Body of pancreas (tissue), 4 donors: ENCODE measurements at places on chromosomes 11 and 22.

DNA sequence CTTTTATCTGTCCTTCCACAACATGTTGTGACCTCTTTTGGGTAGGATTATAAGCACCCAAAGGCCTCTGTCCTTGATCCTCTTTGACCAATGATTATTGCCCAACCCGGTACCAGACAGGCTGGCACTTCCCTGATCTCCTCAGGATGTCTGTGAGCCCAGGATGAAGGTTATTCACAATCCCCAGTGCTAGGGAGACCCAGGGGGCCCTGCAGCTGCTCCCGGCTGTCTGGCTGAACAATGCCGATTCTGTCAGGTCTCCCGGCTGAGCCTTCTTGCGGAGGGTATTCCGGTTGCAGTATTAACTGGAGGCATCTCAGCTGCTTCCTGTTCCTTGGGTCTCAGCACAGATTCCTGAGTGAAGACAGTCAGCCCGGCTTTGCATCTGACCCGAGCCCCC lies 71.2 kb upstream of the CDON start:
- no peak for DNase-seq

DNA sequence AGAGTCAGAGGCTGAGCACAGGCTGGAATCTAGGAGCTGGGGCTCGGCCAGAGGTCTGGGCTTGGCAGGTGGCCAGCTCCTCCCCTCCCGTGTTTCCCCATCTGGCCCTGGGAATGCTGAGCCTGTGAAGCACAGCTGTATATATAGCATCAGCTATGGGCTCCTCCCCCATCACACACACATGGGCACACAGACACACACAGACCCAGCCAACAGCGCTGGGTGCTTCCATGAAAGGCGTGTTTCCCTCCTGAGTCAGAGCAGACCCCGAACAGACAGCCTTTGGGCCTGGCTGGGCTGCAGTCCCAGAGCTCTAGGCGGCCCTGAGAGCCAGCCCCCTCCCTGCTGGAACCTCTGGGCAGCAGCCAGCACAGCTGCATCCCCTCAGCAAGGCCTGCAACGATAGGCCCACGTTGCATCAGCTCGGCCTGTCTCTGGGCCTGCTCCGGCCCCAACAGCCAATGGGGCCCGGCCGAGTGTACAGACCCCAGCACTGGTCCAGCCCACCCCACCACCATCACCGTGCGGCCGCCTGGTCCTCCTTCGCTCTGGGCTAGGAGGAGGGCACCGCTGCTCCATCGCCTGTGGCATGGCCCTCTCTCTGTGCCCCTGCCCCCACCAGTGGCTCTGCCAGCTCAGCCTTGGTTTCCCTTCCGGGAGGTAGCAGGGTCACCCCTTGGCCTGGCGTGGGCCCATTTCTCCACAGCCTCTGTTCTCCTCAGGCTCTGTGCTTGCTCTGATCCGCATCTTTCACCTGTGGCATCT lies 7.6 kb upstream of the SERPINH1 start:
- DNase-seq: peak; percentile 71

GRCh38 chr11:61907871-61908729 lies 9.3 kb downstream of the RAB3IL1 start:
- DNase-seq: no peak

- no peak for DNase-seq
These were observed 13.6 kb upstream of the GALNT18 start for GRCh38 chr11:11635443-11635842.

DNA sequence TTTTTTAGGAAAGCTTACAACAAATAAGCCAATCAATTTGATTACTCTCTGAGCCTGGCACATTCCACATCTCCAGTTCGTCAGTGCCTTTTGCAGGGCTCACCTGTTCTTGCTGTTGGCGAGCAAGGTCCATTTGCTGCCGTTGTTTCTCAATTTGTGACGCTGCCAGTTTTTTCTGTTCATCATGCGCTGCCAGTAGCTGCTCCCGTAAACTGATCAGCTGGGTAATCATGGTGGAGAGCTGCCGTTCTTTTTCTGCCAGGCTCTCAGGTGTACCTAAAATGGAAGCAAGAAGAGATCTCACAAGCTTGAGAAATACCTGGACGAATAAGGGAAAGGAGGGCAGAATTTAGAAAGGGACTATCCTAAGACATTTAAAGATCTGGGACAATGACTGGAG lies 169.7 kb downstream of the SOX6 start:
- DNase-seq: no peak

GRCh38 chr11:117073539-117073938 lies 24.7 kb downstream of the SIK3 start:
- DNase-seq: no peak

DNA sequence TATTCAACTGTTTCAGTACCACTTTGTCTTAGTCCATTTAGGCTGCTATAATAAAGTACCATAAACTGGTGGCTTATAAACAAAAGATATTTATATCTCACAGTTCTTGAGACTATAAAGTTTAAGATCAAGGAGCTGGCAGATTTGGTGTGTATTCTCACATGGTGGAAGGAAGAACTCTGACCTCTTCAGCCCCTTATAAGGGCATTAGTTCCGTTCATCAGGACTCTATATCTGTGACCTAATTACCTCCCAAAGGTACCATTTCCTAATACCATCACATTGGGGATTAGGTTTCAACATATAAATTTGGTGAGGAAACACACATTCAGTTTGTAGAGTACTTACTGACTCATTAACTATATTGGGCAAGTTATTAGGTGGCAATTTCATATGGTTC lies 10.7 kb upstream of the ARL14EP start:
- DNase-seq: no peak

DNA sequence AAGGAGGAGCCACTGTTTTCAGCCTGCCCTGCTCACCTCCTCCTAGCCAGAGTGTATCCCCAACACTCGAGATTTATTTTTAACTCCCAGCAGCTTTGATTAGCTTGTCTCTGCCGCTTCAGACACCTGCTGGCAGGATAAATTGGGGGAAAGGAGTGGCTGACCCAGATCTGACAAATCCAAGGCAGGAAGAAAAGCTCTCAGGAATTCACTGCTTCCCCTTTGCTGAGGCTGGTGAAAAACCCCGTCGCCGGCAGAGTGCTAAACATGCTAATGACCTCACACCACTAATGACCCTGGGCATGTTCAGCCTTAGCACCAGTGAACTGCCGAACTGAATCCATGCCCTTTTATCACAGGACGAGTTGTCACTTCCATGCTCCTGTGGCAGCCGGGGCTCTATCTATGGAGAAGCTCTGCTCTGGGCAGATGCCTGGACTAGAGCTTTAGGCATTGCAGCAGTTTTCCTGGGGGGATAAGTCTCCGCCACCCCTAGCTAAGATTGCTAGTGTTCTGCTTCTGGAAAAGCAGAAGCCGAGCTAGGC lies 52.2 kb downstream of the FEZ1 start:
- DNase-seq: no peak

DNA sequence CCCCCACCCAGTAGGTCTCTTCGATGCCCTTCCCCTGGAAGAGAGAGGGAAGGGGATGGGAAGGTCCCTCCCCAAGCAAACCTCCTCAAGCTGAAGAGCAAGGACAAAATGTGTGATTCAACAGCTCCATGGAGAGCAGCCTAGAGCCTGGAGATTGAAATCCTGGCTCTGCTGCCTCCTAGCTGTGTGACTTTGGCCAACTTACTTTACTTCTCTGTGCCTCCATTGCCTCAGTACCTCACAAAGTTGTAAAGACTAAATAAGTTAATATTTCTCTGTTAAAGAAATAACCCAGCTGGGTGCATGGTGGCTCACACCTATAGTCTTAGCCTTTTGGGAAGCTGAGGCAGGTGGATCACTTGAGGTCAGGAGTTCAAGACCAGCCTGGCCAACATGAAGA lies 21.1 kb upstream of the LRRC32 start:
- no peak for DNase-seq

GRCh38 chr22:17087498-17088131 lies 2.8 kb downstream of the IL17RA start:
- DNase-seq: no peak

DNA sequence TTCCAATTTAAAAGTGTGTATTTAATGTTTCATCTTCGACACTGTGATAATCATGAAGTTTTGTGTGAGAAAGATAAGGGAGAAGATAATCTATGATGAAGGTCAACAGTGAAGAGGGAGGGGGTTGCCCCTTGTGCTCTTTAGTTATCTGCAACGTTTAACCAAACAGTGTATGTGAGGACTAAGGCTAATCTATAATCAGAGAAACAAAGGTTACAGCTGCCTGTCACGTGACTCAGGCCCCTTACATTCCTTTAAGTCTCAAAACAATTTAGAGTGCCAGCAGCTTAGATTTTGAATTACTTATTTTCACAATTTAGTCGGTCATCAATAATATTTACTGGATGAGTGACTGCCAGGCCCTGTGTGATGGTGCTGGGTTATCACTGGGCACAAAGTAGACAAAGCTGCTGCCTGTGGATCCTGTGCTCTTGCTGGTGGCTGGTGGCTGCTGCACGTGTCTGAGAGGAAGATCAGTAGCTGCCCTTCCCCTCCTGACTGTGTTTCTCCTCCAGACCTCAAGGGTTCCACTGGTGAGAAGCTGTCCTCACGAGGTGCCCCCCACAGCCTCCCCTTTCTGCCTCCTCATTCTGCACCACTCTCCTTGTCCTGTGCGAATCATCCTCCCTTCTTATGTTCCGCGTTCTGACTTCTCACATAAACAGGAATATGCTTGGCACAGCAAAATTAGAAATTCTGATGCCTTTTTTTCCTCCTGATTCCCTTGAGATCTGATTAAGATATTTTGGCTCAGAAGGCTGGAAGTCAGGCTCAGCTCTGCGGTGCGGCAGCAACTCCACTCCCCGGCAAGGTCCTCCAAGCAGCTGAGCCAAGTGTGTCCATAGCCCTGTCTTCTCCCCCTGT lies 331.1 kb upstream of the B3GAT1 start:
- DNase-seq: no peak

DNA sequence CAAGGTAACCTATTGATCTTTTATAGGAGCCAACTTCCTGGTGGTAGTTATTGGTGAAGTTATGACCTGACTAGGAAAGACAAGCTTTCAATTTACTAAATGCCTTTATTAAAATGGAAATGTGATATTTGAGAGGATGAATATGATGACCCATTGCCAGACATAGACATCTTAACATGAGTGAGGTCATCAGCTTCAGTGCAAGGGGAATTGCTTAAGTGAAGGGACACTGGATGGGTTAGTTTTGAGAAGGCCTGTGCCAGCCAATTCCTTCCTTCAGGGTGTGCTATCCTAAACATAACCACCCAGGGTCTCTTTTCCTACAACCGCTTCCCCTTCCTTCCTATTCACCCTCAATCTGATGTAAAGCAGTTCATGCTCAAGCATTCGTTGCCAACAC lies 21.5 kb downstream of the NAV2 start:
- DNase-seq: no peak

DNA sequence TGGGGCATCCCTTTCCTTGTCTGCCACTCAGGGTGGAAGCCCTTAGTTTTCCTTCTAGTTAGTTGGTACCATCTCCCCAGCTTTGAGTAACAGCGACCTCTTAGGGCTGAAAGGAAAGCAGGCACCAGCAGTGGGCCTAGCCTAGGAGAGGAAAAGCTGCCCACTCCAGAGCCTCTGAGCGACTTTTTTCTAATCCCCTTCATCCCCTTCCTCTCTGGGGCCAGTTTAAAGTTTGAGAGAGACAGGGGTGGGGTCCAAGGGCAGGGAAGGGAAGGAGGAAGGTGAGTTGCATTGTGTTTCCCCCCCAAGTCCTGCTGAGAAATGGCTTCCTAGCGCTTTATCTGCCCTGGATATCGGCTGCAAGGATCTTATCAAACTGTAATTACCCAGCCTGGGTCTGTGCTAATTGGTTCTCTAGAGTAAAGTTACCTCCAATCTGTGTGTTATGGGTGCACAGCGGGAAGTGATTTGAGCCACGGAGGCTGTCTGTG lies 573.9 kb upstream of the CADM1 start:
- no peak for DNase-seq

DNA sequence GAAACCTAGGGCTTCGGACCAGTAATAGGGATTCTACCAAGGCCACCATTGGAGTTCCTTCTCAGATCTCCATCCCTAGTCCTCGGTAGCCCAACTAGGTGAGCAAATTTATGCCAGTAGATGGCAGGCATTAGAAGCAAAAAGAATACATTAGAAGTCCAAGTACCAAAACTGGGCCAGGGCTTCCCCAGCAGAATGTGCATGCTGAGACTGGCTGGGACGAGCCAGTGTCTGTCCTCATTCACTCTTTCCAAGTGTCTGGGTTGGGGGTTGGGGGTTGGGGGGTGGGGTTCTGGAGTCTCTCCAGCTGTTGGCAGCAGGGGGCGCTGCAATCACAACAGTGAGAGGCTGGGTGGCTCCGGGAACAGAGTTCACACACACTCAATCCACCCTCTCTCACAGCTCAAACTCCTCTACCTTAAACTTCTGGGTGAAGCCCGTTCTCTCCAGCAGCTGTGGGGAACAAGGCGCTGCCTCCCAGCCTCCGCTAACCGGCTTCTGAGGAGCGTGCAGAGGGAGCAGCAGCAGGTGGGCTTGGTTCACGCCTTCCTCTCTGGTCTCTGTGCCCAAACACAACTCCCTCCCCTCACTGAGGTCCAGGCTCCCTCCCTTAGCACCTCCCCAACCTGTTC lies 57.5 kb downstream of the BTG4 start:
- DNase-seq: no peak

GRCh38 chr11:27150098-27150497 lies 109.5 kb downstream of the BBOX1 start:
- DNase-seq: no peak

DNA sequence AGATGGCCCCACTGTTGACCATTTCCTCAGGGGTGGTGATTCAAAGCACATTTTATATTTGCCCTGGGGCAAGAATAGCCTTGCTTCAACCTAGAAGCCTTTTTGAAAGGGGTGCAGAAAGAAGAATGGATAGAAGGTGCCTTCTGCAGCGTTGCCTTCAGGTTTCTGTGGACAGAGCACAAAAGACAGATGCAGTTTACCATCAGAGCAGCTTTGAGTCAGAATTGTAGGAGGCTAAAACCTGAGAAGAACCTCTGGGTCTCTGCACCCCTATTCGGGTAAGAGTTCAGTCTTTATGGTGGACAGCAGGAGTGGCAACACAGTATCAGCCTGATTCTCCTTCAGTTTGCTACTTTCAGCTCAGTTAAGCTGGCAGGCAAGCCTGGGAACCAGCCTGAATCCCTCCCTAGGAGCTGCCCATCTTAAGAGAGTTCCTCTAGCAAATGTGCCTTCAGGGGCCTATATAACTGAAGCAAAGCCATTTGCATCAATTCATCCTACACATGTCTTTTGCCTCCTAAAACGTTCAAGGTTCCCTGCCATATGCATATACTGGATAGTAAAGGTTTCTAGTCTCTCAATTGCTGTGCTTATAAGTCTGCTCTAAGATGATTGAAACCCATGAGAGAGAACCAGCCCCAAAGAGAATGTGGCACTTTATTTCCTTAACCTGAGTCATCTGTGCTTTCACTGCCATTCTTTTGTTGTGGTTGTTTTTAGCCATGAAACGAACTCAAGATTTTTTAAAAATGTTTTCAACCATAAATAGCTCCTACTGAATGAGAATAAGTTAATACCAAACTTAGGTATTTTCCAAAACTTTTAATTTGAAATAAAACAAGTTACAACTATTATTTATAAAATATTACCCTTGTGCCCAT lies 123.0 kb downstream of the TRIM44 start:
- no peak for DNase-seq

- DNase-seq: peak; percentile 52
These were observed 28.7 kb downstream of the ARAP1 start for GRCh38 chr11:72723508-72723907.

DNA sequence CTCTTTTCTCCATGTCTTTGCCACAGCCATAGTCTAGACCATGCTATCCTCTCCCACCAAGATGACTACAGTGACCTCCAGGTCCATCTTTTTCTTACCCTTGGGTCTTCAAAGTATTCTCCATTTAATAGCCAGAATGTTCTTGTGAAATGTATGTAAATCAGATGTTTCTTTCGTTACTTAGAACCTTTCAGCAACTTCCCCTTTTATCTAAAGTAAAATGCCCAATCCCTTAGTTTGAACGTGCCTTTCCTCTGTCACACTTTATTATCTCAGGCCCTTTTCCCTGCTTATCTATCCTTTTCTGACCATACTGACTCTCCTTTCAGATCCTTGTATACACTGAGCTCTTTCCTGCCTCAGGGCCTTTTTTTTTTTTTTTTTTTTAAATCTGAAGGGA lies 17.9 kb downstream of the RBM4B start:
- no peak for DNase-seq
